ENCODE measurements at places on chromosomes 11 and 22.

DNA sequence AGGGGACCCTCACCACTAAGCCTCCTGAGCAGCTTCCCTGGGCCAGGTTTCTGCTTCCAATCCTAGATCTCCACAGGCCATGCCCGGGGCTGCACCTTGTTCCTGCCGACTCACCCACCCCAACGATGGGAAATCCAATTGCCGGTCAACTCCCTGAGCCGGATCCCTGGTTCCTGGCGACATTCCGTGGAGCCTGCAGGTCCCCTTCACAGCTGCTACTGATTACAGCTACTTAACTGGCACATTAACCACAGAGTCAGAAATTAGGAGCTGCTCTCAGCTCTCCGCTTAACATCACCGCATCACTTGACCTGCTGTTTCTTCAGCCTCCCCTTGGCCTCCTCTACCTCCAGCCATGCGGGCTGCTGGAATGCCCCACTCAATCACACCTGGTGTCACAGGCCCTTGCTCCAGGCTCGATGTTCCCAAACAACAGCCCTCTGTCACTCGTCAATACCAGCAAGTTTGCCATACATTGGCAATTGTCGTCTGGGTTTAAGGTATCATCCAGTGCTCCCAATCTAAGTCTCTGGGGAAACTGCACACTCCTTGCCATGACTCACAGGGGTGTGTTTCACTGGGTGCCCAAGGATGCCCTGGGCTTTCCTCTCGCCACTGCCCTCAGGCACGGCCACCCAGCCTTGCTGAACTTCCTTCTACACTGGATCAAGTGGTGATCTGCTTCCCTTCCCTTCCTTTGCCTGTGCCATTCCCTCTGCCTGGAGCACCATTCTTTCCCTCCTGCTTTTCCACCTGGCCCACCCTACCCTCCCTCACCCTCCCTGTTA lies 181.0 kb downstream of the MN1 start:
- no peak for DNase-seq

DNA sequence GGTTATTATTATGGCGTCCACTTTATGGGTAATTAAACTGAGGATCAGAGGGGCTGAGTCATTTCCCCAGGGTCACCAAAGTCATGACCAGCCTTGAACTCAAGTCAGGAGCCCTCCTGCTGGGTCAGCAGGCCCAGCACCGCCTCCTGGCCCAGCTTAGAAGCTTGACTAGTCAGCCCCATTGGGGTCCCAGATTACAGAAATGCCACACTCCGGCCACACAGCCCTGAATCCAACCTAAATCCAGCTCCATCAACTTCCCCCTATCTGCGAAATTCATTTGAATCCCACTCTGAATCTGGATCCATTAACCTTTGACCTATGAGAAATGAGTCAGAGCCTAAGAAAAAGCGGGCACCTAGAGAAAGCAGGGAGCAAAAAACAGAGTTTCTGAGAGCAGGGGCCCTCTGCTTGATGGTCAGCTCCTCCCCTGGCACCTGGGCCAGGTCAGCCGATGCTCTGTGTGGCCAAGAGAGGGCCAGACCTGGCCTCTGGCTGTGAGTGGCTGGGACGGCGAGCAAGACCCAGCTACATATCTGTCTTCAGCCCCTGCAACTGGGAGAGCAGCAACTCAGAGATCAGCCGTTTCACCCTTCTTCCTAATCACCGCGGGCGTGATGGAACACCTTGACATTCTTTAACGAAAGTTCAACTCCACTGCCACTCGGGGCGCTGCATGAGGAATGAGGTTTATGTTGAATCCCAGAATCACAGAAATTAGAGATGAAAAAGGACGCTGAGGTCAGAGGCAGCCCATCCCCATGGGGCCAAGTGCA lies 196.1 kb downstream of the TRIM29 start:
- no peak for DNase-seq

GRCh38 chr11:94845622-94846021 lies 77.5 kb downstream of the AMOTL1 start:
- DNase-seq, result no peak

GRCh38 chr11:117221775-117222517 lies 9.9 kb downstream of the PCSK7 start:
- DNase-seq, result peak; percentile 44

DNA sequence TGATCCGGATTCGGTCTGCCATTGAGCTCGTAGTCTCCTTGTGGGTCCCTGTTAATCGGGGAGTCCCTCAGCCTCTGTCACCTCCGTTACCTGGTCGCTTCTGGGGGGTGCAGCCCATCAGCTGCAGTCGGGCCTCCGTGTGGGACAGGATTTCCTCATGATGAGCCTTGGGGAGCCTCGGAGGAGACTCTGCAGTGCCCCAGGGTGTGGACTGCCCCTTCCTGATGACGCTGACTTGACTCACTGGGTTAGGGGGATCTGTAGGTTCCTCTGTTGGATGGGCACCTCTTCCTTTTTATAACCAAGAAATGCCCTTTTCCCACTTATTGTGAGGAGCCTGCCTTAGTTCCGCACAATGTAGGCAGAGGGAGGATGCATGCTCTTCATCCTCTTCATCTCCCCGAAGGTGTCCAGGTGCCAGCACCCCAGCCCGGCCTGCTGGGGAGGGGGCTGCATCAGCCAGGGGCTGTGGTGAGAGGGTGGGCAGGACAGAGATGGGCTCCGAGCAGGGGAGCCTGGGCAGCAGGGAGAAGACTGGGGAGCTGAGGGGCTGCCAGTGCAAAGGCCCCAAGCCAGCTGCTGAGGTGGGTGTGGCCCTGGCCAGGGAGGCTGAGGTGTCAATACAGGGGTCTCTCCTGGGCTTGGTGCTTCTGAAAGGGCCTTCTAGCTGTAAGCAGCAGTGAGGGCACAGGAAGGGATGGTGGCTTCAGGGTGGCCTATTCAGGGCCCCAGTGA lies 13.5 kb upstream of the TTLL8 start:
- DNase-seq, result no peak

- no peak for DNase-seq
Observed at GRCh38 chr11:102293873-102294601, 23.2 kb upstream of the BIRC3 start.

- DNase-seq, result no peak
Observed at GRCh38 chr11:8368772-8369171, 105.1 kb upstream of the LMO1 start.

DNA sequence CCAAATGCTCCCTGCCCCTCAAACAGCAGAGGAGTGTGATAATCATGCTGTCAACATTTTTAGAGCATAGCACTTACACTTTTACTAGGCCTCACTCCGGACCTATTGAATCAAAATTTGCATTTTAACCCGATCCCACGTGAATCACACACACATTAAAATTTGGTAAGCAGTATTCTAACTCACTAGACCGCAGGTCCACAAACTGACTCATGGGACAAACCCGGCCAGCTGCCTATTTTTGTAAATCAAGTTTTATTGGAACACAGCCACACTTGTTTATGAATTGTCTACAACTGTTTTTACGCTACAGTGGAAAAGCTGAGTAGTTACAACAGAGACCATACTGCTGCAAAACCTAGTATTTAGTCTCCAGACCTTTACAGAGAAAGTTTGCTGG lies 43.3 kb downstream of the SNX19 start:
- no peak for DNase-seq

DNA sequence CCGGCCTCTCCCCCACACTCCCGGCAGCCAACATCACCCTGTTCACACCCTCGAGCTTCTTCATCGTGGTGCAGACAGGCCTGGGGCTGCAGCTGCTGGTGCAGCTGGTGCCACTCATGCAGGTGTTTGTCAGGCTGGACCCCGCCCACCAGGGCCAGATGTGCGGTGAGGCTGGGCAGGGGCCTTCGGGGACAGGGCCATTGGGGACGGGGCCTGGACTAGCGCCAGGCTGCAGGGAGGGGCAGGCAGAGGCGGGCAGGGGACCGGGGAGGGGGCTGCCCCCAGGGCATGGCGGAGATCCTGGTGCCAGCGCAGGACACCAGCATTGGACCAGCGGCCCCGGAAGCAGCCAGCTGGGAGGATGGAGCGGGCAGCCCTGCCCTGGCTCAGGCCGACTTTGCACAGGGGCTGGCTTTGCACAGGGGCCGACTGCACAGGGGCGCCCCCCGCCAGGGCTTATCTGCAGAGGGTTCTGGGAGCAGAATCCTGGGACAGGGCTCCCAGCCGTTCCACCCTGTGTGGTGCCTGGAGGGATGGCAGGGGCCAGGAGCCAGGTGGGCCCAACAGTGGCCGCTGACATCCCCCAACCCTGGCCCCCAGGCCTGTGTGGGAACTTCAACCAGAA lies 8.6 kb downstream of the MUC5B start:
- DNase-seq, result no peak

Measured in NCI-H187 treated with DMSO at 0.1 percent for 48 hours (cell line).